ENCODE measurements at places on chromosomes 16 and 17.
A peak's percentile ranks its signal among the peaks of the same experiment; 100 is the strongest.

GRCh38 chr16:84330685-84331050, 36.0 kb downstream of the WFDC1 start:
- no peak for DNase-seq

DNA sequence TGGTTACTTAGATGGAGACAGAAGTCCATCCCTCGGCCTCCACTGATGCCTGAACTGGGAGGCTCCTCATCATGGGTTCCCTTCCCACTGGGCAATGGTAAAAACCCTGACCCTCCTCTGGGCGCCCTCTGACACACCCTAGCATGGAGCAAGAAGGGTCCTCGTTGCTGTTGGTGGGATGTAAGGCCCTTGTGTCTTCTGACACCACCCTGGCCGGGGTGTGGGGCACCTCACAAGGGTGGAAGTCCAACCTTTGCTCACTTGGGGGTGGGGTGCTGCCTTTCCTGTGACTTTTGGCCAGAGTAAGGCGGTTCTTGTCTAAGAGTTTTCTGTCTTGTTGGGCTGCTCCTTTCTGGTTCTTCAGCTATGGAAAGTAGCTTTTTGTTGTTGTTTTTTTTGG, 28.7 kb downstream of the MPRIP start:
- no peak for DNase-seq

DNA sequence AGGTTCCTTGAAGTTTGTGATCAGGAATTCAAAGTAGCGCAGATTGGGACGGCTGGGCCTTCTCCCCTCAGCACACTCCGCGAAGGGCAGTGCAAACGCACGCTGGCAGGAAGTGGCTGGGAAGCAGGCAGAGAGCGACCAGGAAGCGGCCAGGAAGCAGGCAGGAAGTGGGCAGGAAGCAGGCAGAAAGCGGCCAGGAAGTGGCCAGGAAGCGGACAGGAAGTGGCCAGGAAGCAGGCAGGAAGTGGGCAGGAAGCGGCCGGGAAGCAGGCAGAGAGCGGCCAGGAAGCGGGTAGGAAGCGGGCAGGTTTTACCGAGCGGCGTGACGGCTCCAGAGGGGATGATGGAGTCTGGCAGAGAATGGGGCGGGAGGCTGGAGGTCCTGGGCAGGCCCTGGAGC, 3.2 kb downstream of the DPEP1 start:
- DNase-seq, result no peak

GRCh38 chr17:57537524-57538410, 207.3 kb downstream of the CCDC182 start:
- DNase-seq, result peak; percentile 94

DNA sequence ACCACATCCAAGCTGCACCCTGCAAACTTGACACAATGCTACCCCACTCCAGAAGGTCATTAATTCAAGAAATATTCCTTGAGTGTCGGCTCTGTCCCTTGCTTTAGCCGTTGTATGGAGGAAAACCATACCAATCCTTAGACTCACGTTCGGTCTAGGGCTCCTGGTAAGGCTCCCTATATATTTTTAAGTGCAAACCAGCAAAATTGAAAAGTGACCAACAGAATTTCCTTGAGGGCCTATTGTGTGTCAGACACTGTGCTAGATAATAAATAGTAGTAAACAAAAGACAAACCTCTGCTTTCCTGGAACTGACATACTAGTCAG, 390 bp upstream of the BBS2 start:
- no peak for DNase-seq

DNA sequence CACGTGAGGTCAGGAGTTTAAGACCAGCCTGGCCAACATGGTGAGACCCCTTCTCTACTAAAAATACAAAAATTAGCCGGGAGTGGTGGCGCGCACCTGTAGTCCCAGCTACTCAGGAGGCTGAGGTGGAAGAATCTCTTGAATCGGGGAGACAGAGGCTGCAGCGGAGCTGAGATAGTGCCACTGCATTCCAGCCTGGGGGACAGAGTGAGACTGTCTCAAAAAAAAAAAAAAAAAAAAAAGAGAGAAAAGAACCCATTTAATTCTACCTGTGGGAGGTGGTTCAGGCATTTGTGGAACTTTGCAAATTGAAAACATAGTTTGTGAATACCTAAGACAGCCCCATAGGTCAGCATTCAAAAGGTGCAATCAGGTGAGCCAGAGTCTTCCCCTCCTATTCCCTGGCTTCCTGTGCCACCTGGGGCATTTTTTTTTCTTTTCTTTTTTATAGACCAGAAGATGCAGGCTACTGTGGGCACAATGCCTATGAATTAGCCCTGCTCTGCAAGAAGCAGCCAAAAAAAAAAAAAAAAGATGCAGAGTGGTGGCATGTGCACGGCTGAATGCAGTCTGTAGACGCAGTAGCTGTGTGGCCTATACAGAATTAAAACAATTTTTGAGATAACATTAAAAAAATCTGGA, 9.1 kb upstream of the SOCS3 start:
- no peak for DNase-seq

Measured in eye (tissue), 1 donor.